ENCODE measurements at places on chromosomes 5 and 9.
A peak's percentile ranks its signal among the peaks of the same experiment; 100 is the strongest.

DNA sequence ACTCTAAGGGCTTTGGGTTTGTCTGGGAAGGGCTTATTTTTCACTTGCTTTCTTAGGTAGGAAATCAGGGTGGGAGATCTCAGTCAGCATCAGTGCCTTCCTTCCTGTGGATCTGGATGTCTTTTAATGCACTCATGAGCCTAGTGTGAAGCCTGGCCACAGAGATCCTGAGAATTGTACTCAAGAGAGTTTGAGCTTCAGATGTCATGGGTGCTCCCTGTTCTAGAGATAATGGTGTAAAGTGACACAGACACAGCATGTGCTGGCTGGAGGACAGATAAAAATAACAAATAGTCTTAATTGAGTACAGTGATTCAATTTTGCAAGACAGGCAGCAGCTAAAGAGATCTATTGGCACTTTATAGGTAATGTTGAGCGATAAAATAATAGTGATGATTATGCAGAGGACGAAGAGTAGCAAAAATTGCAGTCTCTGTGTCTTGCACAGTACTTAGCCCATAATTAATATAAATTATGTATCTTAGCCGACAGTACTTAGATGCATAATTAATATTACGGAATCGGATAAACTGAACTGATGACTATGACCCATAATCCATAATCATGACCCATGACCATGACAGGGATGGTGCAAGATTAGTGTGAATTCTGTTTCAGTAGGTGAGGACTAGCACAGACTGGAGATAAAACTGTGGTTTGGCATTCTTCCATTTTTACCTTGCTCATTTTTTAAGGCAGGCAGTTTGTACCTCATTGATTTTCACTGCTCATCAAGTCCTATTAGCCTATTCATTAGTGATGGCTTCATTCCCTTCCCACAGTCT, 408.7 kb upstream of the PIK3R1 start:
- DNase-seq, result no peak

DNA sequence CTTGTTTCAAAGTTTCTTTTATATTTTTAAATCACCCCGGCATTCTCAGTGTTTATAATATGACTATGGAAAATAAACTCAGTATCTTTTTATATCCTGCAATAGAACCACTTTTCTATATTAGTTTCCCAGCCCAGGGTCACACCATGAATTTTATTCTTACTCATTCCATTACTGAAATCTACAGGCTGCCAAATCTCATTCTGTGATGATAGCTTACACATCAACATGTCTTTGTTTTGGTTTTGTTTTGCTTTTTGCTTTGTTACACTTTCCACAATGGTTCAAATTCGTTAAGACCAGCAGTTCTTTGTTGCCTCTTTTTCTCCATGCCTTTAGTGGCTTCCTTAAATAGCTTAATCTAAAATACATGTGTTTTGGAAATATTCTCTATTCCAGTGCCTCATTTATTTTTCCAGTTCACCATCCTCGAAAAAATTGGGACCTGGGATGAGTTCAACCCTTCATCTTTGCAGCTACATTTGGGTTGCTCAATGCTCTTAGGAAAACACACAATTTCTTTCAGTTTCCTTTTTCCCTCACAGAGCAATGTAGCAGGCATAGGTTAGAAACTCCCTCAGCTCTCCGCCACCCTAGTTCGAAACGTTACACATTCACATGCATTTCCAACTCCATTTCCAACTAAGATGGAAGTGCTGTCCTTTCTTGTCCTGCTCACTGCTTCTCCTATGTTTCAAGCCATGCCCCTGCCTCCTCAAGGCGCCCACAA, 1146.3 kb downstream of the MAT2B start:
- peak; percentile 4 for DNase-seq

DNA sequence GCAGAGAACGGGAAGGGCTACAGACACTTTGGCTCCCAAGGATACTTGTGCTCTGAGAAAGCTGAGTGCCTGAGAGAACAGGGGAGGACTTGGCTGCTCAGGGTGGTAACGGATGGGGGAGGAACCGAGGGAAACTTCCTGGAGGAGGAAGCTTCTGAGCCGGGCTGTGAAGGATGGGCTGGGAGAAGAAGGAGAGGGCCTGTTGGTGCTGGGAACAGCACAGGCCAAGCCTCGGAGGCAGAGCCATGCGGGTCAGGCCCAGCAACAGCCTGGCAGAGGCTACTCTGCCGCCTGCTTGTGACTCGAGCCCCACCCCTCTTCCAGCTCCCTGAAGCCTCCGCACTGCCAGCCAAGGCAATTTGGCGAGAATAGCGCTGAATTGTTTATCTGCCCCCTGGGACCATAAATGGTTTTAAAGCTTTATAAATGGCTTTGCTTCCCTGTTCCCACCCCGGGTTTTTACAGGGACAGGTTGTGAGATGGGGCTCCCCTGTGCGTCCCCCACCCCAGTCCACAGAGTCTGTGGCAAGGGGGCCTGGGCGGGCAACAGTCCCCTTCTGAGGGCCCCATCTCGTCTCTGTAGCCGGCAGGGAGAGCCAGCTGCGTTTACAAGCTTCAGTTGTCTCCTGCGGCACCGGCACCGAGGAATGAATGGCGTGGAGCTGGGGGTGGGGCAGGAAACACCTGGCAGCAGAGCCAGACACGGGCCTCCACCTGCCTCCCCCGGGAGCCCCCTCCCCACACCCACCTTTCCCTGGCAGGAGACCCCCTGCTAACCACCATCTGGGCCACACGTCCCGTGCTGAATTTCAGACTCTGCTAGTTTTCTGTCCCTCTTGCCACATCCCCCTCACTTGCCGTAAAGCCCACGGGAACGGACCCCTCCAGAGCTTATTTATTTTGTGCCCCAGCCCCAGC, 24.4 kb downstream of the FAM163B start:
- DNase-seq, result no peak

- no peak for DNase-seq
Observed at GRCh38 chr9:3736161-3736560, 210.4 kb upstream of the RFX3 start.

DNA sequence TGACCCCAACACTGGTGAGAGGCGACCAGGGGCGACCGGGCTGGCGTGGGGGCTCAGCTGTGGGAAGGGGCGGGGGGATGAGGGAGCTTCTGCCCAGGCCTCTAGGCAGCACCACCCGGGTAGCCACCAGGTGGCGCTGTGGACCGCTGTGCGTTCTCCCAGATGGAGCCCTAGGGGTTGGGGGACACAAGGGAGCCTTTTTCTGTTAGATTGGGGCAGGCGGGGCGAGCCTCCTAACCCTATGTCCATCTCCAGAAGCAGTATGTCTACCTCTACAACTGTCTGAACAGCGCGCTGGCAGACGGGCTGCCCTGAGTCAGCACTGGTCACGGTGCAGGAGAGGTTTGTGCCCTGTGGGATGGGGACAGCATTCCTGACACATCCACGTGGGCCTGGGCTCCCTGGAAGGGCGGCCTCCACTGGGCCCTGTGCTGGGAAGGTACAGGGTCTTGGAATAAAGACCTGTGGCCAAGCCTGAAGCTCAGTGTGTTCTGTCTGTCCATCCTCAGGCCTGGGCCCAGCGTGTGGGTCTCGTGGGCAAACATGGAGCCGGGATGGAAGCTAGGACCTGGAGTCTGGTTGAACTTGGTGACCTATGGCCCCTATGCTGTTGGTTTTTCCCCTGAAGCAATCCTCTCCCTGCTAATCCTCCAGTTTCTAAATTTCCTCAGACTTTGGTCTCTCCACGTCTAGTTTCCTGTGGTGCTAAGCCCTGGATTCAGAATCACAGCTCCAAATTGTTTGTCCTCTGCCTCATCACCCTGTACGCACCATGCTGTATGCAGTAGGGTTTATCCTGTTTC, 23.1 kb upstream of the SPTLC1 start:
- peak; percentile 59 for DNase-seq

DNA sequence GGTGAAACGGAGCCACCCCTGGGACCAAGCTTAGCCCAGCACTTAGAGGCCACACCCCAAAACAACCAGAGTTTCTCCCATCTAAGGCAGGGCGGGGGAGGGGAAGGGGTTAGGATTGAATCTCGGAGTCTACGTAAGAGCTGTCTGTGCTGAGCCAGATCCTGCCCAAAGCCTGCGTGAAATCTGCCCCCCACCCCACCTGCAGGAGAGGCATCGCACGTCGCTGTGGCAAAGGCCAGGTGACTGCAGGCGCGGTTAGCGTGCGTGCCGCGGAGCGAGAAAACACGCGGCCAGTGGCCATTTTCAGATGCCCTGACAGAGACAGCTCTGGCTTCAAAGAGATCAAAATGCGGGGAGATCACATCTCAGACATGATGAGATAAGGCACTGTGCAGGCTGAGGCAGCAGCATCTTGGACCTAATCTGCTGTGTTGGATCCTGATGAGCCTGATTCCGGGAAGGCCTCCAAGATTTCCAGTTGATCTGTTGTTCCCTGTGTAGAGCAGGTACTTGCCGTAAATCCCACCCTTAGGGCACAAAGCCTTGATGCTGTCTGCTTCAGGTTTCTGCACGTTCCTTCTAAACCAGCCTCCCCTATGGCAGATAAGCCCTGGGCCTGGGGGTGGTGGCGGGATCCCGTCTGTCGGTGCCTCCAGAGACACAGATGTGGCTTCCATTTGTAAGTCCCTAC, 2.5 kb upstream of the QSOX2 start:
- no peak for DNase-seq

DNA sequence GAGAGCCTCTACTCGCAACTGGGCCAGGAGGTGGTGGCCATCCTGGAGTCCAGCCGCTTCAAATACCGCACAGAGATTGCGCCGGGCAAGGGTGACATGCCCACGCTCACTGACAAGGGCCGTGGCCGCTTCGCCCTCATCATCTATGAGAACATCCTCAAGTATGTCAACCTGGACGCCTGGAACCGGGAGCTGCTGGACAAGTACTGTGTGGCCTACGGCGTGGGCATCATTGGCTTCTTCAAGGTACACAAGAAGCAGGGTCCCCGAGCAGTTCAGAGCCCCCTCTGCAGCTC, 13.5 kb downstream of the NDST1 start:
- DNase-seq, result no peak

- no peak for DNase-seq
Observed at GRCh38 chr5:10578869-10579268, 15.0 kb downstream of the ANKRD33B start.

DNA sequence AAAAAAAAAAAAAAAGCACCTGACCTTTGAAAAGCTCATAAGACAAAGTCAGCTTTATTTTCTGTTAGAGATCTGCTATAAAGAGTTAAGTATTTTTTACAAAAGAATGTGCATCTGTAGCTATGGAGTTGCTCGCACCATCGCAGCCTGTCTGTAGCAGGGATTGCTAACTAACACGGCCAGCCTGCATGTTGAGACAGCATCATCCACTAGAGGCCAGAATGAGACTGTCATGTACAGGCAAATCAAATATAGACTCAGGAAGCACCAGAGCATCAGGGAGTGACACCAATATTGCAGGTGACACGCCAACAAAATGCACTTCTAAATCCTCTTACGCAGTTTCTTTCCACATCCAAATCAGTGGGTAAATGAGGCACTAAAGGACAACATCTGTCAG, 136.3 kb upstream of the RASEF start:
- DNase-seq, result peak; percentile 61

DNA sequence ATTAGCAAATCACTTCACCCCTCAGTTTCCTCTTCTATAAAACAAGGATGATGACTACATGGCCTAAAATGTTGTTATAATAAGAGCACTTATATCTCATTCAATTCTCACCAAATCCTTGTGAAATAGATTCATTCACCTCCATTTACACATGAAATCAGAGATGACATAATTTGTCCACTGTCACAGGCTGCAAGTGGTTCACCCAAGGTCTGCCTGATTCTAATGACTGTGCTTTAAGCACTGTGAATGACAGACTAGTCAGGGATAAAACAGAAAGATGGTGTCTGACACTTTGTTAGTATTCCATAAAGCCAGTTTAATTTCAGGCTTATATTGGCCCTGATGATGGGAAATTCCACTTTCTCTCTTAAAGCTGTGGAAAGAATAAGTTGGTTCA, 209.5 kb downstream of the MAPKAP1 start:
- DNase-seq, result no peak

- DNase-seq, result no peak
Observed at GRCh38 chr9:81256368-81256767, 433.0 kb downstream of the TLE1 start.

DNA sequence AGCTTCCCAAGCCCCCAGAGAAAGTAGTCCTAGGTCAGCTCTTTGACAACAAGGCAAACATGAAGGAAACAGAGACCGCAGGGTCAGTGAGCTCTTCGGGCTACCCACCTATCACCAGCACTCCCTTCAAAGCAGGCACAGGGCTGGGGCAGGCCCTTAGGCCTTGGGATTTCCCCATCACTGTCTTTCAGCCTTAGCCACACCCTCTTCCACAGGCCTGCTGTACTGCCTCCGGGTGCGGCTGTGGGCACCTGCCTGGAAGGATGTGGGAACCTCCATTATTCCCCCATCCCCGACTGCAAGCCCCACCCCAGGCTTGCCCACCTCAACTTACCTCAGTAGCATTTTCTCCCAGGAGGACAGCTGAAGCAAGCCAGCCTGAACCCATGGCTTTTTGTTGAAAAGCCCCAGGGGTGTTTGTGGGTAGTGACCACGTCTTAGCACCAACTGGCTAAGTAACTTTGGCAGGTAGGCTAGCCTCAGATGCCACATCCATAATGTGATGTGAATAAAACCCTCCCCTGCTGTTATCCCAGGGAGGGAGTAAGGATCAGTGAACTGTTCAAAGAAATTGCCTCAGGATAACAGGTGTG, 100.2 kb downstream of the PIK3R1 start:
- DNase-seq, result no peak

DNA sequence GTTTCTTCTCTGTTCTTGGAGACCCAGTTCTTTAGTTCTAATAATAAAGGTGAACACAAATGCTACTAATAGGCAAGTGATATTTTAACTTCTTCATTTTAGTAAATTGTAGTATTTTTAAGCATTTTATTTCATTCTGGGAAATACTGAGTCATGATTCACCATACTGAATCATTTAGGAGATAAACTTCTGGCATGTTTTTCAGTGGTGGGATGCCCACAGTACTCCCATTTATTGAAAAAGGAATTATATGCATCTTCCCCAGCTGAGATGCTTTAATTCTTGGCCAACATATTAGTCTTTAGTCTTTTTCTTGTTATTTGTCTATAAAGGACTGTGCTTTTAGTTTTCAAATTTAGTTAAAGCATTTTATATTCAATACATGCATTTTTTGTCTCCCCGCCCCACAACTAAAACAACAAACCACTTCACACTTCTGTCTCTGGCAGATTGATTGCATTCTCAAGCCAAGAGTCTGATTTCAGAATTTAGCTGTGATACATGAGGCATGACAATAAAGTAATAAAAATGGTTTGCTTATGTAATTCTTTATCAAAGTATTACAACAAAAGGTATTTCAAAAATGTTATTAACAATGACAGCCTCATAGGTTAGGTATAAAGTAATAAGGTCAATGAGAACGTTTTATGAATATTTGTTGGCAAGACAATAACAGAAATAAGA, 125.2 kb upstream of the CDH18 start:
- peak; percentile 11 for DNase-seq

GRCh38 chr5:135236908-135237747, 161.9 kb downstream of the MACROH2A1 start:
- no peak for DNase-seq

- DNase-seq, result no peak
Observed at GRCh38 chr9:33102551-33103210, 26.2 kb upstream of the SMU1 start.
